Fibroblast of the aortic adventitia (primary cell): ENCODE measurements at places on chromosomes 2 and 18.
A peak's percentile ranks its signal among the peaks of the same experiment; 100 is the strongest.

DNA sequence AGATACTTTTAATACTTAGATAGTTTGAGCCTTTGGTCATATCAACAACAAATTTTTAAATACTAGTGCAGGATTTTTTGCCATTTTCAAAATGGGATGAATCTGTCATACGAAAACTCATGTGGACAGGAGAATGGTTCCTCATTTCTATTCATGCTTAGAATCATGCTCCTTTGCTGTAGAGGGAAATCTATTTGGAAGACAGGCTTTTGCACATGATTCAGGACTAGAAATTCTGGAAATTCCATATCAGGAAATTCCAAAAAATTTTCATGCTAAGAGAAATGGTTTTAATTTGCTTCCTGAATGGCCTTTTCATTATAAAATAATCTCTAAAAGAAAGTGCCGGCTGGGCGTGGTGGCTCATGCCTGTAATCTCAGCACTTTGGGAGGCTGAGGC lies 39.3 kb downstream of the MOGAT1 start:
- DNase-seq = peak; percentile 16

DNA sequence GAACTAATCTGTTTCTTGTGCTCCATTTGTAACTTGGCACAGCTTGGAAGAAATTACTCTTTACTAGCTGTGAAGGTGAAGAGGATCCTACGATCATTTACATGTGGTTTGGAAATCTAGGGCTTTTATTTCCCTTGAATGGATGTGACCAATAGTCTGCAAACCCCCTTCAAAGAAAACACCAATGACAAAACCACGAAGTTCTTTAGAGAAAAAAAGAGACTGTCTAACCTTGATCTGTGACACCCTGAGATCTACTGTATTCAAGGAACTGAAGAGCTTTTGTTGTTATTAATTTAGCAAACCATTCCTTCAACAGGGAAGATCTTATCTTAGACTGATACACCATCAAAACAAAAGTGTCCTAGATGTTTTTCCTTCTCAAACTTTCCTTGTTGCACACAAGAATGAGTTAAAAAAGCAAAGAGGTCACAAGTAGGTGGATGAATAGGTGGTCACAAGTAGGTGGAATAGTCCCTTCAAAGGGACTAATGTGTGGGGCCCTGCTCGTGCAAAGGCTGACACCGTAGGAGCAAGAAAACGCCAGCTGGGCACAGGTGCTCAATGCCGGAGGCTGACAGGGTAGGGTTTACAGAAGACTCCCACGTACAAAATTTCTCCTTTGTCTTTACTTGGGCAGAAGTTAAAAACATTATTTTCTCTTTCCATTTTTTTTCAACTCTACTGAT lies 95.6 kb upstream of the ITGB6 start:
- DNase-seq = no peak

- DNase-seq = peak; percentile 49
Observed at GRCh38 chr2:1572638-1573037, 159.4 kb downstream of the TPO start.

- peak; percentile 23 for DNase-seq
Observed at GRCh38 chr2:217625557-217626169, 377.1 kb downstream of the TNS1 start.

DNA sequence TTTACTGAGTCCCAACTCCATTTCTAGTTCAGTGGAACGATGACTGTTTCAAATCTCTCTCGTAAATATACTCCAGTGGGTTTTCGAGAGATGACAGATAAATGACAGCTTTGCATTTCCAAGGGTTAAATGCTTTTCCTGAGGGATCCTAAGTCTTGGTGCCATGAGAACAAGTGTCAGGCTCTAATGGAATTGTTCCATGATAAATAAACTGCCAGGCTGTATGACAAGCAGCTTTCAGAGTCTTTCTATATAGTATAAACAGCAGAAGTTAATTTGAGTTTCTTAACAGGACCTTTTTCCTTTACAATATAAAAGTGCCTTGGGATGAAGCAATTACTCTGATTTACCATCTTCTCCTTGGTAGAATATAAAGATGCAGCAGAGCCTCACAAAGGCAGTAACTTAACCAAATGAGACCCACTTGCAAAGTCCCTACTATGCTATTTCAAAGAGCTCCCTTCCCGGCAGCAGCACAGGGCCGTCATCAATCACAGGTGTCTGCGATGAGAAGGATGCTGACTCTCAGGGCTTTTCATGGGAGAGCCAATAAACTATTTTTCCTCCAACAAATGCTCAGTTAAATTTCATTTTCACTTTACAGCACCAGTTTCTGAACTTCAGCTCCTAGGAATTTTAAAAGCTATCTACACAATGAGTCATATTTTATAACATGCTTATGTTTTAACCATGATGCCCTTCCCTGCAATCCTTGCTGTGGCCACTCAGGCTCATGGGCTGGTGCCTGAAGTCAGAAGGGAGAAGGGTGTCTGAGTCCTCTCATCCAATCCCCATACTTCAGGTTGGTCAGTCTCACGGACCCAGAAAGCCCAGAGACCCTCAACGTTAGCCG lies 123.8 kb downstream of the AFF3 start:
- peak; percentile 51 for DNase-seq

GRCh38 chr2:11344956-11345677 lies 681 bp upstream of the ROCK2 start:
- peak; percentile 89 for DNase-seq

DNA sequence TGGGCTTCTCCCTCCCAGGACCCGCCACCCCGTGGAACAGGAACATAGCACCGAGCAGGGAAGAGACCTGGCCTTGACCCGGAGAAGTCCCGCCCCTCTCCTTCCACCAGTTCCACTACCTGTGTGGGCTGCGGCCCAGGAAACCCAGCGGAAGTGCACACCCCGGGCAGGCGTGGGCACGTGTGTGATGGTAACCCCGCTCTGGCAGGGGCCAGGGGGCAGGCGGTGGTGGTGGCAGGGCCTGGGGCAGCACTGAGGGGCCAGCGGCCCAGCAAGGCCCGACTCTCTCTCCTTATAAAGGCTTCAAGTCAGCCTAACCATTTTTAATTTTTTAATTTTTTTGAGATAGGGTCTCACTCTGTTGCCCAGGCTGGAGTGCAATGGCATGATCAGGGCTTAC lies 129.0 kb upstream of the FAM98A start:
- no peak for DNase-seq

GRCh38 chr2:191204433-191204832 lies 40.8 kb upstream of the MYO1B start:
- DNase-seq = no peak

DNA sequence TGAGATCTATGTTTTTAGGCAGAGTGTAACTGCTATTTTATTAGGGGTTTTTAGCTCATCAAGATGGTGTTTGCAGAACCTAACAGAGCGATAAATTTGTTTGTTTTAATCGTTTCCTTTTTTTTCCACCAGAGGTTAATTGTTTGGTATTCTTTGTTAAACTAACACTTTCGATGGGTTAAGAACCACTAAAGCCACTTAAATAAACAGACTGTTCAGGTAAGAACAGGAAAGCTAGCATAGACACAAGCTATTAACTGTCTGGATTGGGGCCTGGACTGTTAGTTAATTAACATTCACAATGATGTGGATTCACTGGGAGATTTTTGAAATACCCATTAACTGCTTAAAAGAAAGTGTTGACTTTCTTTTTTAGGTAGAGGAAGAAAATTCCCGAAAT lies 209.0 kb upstream of the COPS8 start:
- no peak for DNase-seq

GRCh38 chr2:171271386-171271785 lies 110.7 kb upstream of the TLK1 start:
- DNase-seq = no peak
